Right cardiac atrium (tissue), 5 donors: ENCODE measurements at places on chromosomes 4 and X. TPM values are rescaled to one million over a fixed set of nuclear protein-coding genes. Genes with fewer than 3 reads are reported as not detected.

GRCh38 chr4:88041626-88042025 is 34.2 kb downstream of the PKD2 start:
- DNase-seq = no peak

GRCh38 chr4:96228463-96228862 is 388.6 kb downstream of the PDHA2 start:
- no peak for DNase-seq

GUF1 gene
- total RNA-seq = 13.7 TPM

PCDH19 gene
- total RNA-seq = 0.33 TPM

- no peak for DNase-seq
Observed at GRCh38 chr4:146511381-146511780, 10.4 kb downstream of the SLC10A7 start.

GRCh38 chr4:96767815-96768480 is 928.1 kb downstream of the PDHA2 start:
- DNase-seq = no peak
